Activated CD4-positive, alpha-beta T cell treated with anti-CD3 and anti-CD28 coated beads, Interleukin-2, Interleukin-6, amounts not matched to agents 100 ng/mL and 50 ng/mL, durations not matched to agents 16 hours and 8 hours (primary cell): ENCODE measurements at places on chromosomes 1 and 21.

- DNase-seq: no peak
Observed at GRCh38 chr1:145985129-145985501, 11.3 kb downstream of the TXNIP start.

DNA sequence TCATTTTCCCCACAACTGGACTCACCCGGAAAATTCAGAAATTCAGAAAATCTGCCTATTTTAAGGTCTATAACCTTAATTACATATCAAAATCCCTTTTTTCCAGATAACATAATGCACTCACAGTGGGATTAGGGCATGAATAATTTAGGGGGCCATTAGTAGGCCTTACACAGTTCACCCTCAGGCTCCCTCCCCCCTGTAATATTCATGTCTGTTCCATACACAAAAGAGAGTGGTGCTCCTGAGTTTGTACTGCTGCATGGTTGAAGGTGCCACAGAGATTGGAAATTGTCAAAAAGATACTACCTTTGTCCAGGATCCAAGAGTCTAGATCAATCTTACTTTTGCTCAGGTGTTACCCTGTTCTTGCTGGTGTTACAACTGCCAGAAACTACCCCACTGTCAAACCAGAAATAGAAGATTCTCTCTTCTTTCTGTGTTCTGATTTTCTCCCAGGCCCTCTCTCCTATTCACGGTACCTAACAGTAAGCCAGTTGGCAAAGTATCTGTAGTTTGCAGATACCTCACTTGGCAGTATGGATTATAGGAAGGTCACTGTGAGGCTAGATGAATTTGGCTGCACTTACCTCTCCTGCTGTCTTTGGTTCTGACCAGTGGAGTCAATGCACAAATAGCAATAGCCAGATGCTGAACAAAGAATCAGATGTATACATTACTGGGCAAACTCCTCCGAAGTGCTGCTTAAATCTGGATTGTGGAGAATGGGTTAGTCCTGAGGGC is 53.2 kb downstream of the C1orf198 start:
- no peak for DNase-seq

GRCh38 chr21:35077975-35078374 is 28.9 kb upstream of the RUNX1 start:
- no peak for DNase-seq

- DNase-seq: no peak
Observed at GRCh38 chr1:208256556-208256955, 12.4 kb upstream of the PLXNA2 start.

GRCh38 chr21:18235545-18235944 is 9.1 kb upstream of the CHODL start:
- DNase-seq: no peak

- no peak for DNase-seq
Observed at GRCh38 chr1:9235096-9235459, 504 bp downstream of the H6PD start.
